ENCODE measurements at places on chromosomes 4 and X.
A peak's percentile ranks its signal among the peaks of the same experiment; 100 is the strongest.

DNA sequence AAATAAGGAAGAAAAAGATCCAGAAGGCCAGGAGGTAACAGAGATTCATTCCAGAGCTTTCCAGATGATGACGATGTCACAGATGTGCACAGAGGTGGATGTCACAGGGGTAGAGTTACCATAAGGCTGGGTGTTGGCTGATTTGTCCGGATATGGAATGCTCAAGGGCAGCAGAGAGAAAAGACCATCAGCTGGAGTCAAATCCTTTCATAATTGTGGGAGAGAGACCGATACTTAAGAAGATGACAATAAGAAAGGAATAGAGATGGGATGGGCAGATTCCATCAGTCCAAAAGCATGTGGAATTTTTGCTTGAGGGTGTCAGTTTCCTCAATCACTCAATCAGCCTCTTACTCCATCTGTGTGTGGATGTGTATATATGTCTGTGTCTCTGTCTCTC, 150.4 kb downstream of the CENPC start:
- no peak for DNase-seq
- peaks cover 11% of the 10 kb centered on the region for H3K27me3 ChIP-seq
- no peak overlapping the region for H3K4me3 ChIP-seq
- H3K27ac ChIP-seq: no peak overlapping the region
- H3K4me1 ChIP-seq: no peaks in the 10 kb centered on the region

- H3K27ac ChIP-seq: no peak overlapping the region
- H3K27me3 ChIP-seq: no peaks in the 10 kb centered on the region
- no peaks in the 10 kb centered on the region for H3K4me1 ChIP-seq
- H3K4me3 ChIP-seq: no peak overlapping the region
- H3K36me3 ChIP-seq: no peaks in the 10 kb centered on the region
Measured at GRCh38 chr4:179584101-179584500, 2141.9 kb upstream of the AGA start.

- DNase-seq: no peak
- no peaks in the 10 kb centered on the region for H3K4me1 ChIP-seq
- H3K27me3 ChIP-seq: peaks cover 9% of the 10 kb centered on the region
- no peak overlapping the region for H3K4me3 ChIP-seq
Measured at GRCh38 chr4:105624530-105624929, 72.1 kb downstream of the ARHGEF38 start.

DNA sequence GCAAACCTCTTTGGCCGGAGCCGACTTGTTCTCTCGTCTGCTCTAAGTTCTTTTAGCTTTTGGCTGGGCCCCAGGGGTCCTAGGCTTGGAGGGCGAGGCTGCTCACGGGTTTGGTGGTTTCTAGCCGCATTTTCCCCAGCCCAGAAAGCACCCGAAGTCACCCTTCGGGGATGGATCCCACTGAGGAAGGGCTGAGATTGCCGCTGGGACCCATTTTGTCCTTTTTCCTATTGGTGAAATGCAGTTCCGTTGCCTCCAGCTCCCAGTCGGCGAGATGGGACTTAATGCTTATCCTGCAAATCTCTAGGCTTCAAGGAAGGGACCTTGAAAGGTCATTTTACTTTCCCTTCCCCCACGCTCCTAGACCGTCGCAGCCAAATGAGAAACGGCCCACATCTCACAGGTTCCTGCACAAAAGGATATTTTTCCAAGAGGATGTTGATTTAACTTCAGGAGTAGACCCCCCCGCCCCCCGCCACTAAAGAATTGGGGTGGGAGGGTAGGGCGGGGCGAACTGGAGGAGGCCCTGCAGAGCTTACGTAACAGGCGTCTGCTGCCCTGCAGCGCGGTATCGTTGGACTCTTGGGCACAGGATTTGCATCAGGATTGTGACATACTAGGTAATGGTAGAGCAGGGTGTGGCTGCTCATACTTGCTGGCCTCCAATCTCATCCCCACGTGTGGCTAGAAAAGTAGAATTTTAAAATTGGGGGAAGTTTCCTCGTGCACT, 564 bp downstream of the PGK1 start:
- H3K4me3 ChIP-seq: peak overlapping the region; percentile 89
- H3K36me3 ChIP-seq: peaks cover 20% of the 10 kb centered on the region
- no peak for DNase-seq
- peaks cover 29% of the 10 kb centered on the region for H3K4me1 ChIP-seq
- H3K27ac ChIP-seq: peak overlapping the region; percentile 89

DNA sequence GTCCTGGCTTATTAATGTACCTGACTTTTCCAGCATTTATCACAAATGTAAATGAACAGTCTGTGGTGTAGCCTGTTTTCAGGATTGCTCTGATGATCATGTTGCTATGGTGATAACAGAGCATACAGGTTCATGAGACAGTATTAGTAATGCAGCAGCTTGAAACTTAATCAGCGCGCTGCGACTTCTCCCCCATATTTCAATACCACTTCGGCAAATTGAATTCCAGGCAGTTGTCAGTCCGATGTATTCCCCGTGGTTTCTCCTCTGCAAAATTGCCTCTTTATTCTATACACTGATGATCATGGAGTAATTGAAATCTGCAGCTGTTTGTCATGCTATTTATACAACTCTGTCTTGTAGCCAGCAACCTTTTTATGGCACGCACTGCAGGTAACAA, 239.3 kb downstream of the C4orf33 start:
- no peak overlapping the region for H3K4me3 ChIP-seq
- H3K27me3 ChIP-seq: peaks cover 6% of the 10 kb centered on the region
- no peak overlapping the region for H3K27ac ChIP-seq
- H3K36me3 ChIP-seq: no peaks in the 10 kb centered on the region
- no peak for DNase-seq

- peaks cover 21% of the 10 kb centered on the region for H3K36me3 ChIP-seq
- no peaks in the 10 kb centered on the region for H3K27me3 ChIP-seq
- no peak overlapping the region for H3K4me3 ChIP-seq
- DNase-seq: no peak
Measured at GRCh38 chr4:1327526-1328266, 19.3 kb upstream of the UVSSA start.

- no peaks in the 10 kb centered on the region for H3K36me3 ChIP-seq
- H3K4me3 ChIP-seq: no peak overlapping the region
- no peak for DNase-seq
- no peaks in the 10 kb centered on the region for H3K4me1 ChIP-seq
- H3K27ac ChIP-seq: no peak overlapping the region
Measured at GRCh38 chrX:3393178-3393577, 46.7 kb upstream of the MXRA5 start.

GRCh38 chr4:121789455-121789854, 11.7 kb upstream of the EXOSC9 start:
- no peak overlapping the region for H3K4me3 ChIP-seq
- H3K4me1 ChIP-seq: no peaks in the 10 kb centered on the region
- no peak for DNase-seq
- H3K27me3 ChIP-seq: peaks cover 29% of the 10 kb centered on the region
- no peaks in the 10 kb centered on the region for H3K36me3 ChIP-seq

- DNase-seq: no peak
- H3K27ac ChIP-seq: no peak overlapping the region
- H3K36me3 ChIP-seq: no peaks in the 10 kb centered on the region
- peaks cover 5% of the 10 kb centered on the region for H3K27me3 ChIP-seq
- H3K4me1 ChIP-seq: no peaks in the 10 kb centered on the region
Measured at GRCh38 chrX:67922966-67923365, 379.1 kb downstream of the AR start.
